GM20000 (cell line): ENCODE measurements at places on chromosomes 3 and 15.
A peak's percentile ranks its signal among the peaks of the same experiment; 100 is the strongest.

- no peak for DNase-seq
These were observed 8.1 kb upstream of the MINDY4B start for GRCh38 chr3:150913133-150913922.

DNA sequence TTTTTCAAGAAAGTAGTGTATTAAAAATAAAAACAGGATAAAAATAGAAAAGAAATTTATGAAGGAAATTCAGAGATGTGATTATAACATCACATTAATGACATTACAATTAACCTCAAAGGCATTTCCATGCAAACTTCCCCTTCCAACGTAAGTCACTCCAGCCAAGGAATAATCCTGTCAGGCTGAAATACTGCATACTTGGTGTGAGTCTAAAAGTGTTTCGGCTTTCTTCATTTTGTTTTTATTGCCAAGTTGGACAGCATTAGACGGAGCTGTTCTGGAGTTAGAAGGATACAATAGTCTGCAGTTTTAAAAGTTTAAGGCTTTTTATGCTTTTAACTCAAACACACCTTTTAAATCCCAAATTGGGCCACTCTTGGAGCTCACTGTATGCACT is 435.0 kb downstream of the MECOM start:
- no peak for DNase-seq

DNA sequence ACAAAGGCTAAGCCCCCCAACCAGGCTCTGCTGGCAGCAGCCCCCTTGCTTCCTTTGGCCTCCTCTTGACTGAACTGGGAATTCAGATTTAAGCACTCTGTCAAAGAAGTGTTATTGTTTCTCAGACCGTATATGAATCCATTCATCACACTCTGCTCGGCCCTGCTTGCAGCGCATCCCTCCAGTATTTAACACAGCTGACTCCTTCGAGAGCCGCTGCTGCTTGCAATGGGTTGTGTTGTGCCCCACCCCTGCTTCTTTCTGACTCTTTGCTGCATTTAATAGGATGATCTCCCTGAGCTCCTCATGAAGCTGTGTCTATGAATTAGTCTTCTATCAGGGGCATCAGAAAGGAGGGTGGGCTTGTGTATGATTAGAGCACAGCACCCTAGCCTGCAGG is 31.2 kb downstream of the C3orf20 start:
- no peak for DNase-seq

GRCh38 chr3:64398476-64398875 is 173.2 kb upstream of the PRICKLE2 start:
- DNase-seq = no peak

DNA sequence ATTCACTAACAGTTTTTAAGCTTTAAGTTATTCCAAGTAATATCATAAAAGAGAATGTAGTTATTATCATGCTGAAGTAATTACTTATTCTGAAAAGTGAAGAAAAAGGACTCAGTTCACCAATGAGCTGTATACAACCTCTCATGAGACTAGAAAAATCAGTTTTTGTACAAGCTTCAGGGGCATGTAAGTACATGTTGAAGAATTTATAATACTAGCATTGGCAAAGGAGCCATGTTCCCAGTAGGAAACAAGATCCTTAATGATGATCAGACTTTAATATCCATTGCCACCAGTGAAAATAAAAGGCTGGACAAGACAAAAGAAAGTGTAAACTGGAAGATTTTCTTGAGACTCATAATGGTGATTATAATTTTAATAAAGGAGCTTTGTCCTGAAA is 532.8 kb downstream of the PLOD2 start:
- no peak for DNase-seq

DNA sequence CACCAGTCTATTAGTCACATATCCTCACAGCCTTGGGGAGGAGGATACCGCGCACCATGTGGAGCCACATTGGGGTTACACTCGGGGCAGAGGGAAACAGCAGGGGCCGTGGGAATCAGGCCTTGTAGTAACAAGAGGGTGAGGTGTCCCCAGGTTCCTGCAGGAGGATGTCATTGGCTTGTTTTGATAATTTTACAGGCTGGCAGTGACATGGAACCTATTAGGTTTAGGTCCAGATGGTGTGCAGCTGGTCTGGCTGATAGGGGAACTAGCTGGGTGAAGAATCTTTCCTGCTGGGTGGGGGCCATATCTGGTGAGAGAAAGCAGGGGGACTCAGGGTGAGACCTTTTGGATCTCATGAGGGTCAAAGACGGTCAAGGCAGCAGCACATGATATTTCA is 9.8 kb upstream of the MEF2A start:
- DNase-seq = no peak

DNA sequence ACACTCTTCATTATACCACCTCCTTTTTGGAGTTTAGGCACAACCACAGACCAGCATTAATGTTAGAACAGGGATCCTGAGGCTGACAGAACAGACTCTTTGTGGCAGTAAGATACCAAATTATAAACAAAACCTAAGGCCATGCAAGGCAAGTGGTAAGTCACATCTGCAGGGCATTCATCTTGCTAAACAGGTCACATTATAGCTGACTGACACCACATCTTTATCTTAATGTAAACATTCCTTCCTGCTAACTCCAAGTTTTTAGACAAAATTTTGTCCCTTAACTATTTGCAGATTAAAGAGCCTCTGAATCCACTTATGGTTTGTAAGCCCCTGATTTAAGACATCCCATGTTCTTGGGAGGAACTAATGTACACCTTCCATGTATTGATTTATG is 500.6 kb downstream of the PYDC2 start:
- no peak for DNase-seq

- DNase-seq = no peak
These were observed 201.1 kb upstream of the ADAMTS9 start for GRCh38 chr3:64888840-64889392.

DNA sequence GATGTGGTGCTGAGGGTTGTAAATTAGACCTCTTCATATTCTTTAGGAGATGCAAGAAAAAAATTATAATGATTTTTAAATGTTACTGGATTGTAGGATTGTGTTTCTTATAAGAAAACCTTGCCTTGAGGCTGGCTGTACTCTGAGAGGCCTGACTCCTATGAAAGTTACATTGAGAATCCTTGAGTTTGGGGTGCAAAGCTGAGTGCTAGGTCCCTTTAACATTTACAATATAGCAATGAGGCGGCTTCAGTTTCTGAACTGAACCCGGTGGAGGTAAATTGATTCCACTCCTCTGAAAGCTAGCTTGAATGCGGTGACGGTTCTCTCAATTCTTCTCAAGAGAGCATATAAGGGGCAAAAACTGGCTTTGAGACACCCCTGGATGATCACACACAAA is at the start of gene TMPRSS7:
Gene TMPRSS7 (plus strand): TSS at position 301 of the 400 bp plus-strand sequence. CDS start 110 bp downstream, outside the sequence.
- no peak for DNase-seq

- DNase-seq = no peak
These were observed 12.1 kb upstream of the CPB1 start for GRCh38 chr3:148815316-148816110.

- no peak for DNase-seq
These were observed 187.2 kb downstream of the CACNA2D3 start for GRCh38 chr3:54309601-54310000.

GRCh38 chr3:6229778-6230410 is 631.0 kb upstream of the GRM7 start:
- peak; percentile 8 for DNase-seq

DNA sequence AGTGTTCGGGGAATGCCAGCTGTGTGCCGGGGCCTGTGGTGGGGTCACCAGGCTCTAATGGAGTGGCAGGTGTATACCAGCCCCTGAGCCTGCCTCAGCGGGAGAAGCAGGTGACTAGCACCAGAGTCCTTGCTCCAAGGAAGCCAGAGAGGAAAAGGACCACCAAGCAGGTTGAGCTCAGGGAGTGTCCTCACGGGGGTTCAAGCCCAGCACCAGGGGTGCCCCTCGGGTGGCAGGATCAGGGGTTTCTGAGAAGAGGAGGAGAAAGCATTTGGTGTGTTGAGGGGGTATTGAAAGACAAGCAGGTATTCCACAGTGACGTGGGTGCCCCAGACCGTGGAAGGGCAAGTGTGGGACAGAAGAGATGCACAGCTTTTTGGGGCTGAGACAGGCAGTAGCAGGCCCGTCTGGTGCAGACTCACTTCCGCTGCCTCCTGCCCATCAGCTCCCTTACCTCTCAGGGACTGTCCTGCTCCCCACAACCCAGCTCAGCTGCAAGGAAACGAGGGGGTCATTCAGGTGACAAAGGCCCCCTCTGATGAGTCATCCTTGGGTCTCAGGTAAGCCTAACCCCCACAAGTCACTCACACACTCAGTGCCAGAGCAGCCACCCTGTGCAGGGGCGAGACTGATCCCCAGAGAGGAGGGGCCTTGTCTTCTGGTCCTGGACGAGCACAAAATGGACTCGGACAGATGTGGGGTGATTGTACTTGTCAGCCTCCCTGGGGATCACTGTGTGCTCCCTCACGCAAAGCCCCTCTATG is 21.4 kb upstream of the POC1A start:
- no peak for DNase-seq

GRCh38 chr15:35630532-35630931 is 84.6 kb upstream of the DPH6 start:
- DNase-seq = no peak

GRCh38 chr3:142941373-142942123 is 21.9 kb downstream of the PAQR9 start:
- no peak for DNase-seq

DNA sequence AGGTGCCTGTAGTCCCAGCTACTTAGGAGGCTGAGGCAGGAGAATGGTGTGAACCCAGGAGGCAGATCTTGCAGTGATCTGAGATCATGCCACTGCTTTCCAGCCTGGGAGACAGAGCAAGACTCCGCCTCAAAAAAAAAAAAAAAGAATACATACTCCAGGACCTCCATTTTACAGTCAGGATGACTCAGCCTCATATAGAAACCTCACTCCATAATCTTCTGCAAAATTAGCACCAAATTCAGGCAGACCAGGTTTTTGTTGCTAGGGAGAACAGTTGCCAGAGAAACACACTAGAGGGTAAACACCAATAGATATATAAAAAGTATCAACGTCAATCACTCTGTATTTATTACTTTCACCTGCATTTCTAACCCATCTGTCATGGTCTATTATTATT is 28.3 kb upstream of the AP3B2 start:
- no peak for DNase-seq
